ENCODE measurements at places on chromosomes 3 and 15.

GRCh38 chr3:125220183-125220582, 7.6 kb upstream of the SLC12A8 start:
- ATAC-seq = no peak

- no peak for ATAC-seq
Observed at GRCh38 chr3:41507336-41508062, 308.2 kb downstream of the CTNNB1 start.

GRCh38 chr3:176167272-176167671, 1030.0 kb downstream of the TBL1XR1 start:
- ATAC-seq = no peak

DNA sequence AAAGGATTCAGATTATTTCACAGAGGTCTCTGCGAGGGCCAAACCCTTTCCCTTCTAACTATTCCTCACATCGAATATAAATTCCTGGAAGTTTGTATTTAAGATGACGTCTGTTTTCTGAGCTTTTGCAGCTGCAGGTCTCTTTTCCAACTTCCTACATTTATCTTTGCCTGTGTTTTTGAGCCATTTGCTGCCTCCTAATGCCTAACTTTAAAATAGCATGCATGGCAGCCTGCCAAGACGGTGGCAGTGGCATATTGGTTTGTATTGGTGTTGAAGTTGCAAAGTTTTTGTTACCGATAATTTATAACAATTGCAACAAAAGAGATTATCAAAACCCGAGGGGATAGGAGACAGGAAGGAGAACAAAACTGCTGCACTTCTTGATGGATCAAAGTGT, 187.1 kb upstream of the DNAJC19 start:
- ATAC-seq = 0 out of 3 replicates have a peak, but pooled peaks have one; percentile 42

GRCh38 chr15:70416829-70417228, 319.1 kb upstream of the TLE3 start:
- ATAC-seq = no peak

DNA sequence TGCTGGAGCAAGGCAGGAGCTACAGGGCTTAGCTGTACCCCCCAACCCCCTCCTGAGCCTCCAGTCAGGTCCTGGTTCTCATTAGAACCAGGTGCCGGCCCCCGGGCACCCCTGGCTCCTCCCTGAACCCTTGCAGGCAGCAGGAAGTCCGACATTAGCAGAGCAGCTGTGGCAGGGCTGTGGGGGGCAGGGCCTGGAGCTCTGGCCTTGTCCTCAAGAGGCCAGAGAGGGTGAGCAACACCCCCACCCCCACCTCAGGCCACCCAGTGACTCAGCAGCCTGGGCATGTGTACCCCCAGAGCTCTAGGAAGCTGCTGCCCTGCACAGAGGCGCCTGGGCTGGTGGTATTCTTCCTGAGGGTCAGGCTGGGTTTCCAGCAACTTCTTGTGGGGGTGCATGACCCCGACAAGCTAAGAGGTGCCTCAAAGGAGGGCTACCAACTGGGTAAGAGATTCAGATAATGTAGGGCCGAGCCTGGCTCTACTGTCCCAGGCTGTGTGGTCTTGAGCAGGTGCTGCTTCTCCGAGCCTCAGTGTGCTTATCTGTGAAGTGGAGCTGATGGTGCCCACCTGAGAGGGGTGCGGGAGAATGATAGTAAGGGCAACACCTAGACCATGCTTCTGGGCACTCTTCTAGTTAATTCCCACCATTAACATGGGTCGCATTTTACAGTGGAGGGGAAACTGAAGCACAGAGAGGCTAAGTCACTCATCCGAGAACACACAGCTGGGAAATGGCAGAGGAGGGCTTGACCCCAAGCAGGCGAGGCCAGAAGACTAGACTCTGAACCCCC, 16.0 kb downstream of the H1-8 start:
- ATAC-seq = peak; percentile 58

- ATAC-seq = no peak
Observed at GRCh38 chr15:67831363-67831762, 6.1 kb downstream of the SKOR1 start.

DNA sequence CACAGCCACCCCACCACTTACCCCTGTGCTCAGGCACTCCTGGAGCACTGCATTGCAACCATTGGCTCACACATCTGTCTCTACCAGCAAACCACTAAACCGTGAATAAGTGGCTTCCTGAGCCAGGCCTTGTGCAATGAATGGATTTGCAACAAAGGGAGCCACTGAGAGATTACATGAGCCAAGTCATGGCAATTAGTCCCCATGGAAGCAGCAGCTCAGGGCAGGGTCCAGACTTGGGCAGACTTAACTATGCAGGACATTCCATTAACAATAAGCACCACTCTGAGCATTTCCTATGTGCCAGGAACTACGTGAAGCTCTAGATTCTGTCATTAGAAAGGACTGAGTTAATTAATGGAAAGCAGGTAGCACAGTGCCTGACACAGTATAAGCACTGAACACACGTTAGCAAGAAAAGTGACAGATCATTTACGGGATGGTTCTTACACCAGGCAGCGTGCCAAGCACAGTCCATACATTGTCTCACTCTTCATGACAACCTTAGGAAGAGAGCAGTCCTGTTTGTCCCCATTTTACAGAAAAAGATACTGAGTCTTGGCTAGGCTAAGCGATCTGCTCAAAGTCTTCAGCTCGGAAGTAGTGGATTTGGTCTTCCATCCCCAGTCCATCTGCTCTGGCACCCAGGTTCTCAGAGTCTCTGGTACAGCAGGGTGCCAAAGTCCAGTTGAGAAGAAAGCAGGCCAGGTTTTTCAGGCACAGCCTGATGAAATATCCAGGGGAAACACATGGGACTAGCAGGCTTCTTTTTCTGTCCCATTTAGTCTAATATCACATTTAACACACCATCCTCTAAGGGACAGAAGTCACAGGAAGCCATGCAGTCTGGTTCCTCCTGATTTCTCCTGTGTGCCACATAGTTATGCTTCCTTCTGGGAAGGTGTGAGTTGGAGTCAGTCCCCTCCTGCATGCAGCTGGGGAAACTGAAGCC, 44.1 kb downstream of the LIPC start:
- no peak for ATAC-seq

DNA sequence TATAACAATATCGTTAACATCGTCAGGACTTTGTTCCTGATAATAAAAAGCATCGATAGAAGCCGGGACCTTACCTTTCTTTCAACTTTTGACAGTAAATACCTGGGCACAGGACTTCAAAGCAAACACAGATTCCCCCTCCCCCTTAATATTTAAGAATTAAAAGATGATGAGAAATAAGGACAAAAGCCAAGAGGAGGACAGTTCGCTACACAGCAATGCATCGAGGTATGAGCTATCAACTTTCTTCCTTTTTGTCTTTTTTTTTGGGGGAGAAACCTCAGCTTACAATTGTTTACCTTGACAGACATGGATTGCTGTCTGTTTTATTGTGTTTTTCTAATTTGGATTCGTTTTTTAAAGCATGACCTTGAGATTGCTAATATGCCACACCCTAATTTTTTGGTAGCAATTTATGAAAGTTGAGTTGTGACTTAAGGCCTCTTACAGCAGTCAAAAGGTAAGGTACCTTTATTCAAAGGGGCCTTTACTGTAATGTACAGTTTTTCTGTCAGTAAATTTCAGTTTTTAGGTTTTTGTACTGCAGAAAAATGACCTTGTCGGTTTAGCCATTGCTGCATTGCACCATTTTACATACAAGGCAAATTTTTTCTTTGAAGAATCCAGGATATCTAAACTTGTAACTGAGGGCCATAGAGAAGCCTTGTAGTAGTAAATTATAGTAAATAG, 1.1 kb downstream of the CHD2 start:
- no peak for ATAC-seq

DNA sequence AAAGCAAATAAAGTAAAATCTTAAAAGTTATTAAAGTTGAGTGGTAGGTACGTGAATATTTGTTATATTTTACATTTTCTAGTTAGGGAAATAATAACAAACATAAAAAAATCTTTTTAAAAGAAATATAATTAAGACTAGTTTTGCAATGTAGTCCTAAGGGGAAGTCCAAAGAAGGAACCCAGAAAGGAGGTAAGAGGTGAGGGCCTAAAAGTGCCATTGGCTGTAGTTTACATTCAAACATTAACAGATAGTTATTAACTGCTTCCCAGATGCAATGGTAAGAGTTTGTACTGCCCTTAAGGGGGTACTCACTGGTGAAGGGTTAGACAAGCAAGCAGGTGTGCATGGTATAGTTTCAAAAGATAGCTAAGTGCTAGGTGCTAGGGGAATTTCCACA, 79.2 kb downstream of the B3GALNT1 start:
- ATAC-seq = no peak

DNA sequence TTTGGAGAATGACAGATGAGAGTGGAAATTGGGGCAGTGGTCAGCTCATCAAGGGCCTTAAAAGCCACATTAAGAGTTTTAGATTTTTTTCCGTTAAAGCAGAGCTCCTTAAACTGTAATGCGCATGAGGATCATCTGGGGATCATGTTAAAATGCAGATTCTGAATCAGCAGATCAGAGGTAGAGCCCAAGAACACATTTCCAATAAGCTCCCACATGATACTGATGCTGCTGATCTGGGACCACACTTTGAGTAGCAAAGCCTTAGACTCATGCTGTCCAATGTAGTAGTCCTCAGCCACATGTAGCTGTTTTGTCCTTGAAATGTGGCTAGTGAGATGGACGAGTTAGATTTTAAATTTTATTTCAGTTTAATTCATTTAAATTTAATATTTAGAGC, 26.3 kb upstream of the POMGNT2 start:
- no peak for ATAC-seq

DNA sequence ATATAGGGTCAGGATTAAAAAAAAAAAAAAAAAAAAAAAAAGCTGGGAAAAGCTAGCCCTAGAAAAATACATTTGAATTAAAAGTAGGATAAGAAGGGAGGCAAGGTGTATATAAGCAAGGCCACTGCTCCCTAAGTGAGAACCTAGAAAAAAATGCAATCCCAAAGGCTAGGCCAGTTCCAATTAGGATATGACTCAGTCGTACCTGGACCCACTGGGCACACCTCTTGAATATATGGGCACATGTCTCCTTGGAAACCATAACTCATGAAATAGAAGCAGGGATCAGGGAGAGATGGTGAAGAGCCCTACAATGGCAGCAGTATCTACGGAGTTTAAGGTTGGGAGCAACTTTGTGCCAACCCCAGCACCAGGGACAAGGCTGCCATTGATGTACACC, 314.1 kb upstream of the IL12A start:
- ATAC-seq = no peak

DNA sequence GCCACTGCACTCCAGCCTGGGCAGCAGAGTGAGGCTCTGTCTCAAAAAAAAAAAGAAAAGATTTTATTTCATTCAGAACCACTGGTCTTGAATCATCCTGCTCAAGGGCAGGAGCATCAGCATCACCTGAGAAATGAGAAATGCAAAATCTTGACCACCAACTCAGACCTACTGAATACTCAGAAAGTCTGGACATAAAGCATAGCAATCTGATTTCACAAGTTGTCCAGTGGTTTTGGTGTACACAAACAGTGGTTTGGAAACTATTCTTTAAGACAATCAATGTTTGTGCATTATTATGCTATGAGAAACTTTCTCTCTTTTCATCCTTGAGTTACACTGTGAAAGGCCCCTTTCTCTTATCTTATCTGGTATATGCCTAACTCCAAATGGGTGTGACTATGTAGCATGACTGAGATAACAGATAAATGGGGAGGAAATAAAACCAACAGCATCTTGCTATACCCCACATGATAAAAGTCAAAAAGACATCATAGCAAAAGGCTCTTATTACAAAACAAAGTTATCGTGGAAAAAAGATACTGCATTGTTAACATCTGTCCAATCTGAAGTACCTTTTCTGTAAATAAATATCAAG, 174.2 kb upstream of the STT3B start:
- no peak for ATAC-seq

GRCh38 chr15:60584355-60584998, 105.5 kb upstream of the ICE2 start:
- no peak for ATAC-seq

GRCh38 chr3:13825311-13825579, 54.6 kb downstream of the WNT7A start:
- no peak for ATAC-seq

- no peak for ATAC-seq
Observed at GRCh38 chr15:77527164-77527778, 105.4 kb downstream of the LINGO1 start.

- peak; percentile 98 for ATAC-seq
Observed at GRCh38 chr15:98727115-98728040, 79.0 kb downstream of the IGF1R start.

DNA sequence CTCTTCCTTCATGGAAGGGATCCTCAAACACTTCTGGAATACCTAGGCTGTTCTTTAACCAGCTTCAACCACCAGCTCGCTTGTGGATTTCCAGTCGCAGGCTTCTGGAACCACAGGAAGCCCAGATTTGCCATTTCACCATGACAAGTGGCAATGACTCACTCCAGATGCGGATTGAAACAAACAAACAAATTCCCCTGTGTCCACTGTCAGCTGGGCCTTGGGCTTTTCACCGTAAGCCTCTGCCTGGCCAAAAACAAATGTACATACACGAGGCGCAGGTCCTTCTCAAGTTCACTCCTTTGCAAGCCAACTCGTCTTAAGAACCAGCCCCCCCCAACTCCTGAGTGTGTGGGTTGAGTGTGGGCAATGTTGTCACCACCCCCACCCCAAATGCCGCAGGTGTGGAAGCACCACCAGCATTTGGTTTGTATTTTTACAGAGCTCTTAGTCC, 8.8 kb downstream of the BCL6 start:
- no peak for ATAC-seq

DNA sequence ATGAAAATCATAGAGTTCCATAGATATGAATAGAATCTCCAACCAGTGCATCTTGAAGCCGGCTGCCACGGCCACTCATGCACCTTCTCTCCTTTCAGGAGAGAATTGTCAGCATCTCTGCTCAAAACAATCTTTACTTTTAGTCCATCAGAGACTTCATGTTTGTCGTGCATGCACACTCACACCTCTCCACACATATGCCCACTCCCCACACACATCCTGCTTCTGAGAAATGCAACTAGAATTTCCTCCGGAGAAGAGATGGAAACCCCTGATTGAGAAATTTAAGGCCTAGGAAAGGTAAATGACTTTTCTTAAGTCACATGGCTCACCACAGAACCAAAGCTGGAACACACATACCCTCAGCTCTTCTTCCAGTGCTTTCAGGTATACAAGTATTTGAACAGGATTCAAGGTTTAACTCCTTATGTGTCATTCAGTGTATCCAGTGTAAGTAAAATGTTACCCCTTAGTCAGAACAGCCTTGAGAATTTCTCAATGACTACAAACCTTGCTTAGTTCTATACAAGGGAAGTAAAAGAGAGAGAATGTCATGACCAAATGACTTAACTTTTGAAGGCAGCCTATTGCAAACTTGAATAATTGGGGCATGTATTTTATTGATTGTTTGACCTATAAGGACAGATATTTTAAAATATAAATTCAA, 69.1 kb upstream of the TSEN2 start:
- no peak for ATAC-seq

GRCh38 chr3:112132975-112133448, at the start of gene GCSAM:
Gene GCSAM, minus strand, starts transcription at chr3:112133248. Its CDS starts 128 bp downstream, at chr3:112133120.
- ATAC-seq = no peak

GRCh38 chr3:109994853-109995252, 657.5 kb upstream of the DPPA4 start:
- ATAC-seq = no peak

GRCh38 chr15:28133281-28133680, 34.2 kb upstream of the OCA2 start:
- peak; percentile 44 for ATAC-seq

GRCh38 chr15:58588096-58588495, 156.3 kb downstream of the LIPC start:
- ATAC-seq = no peak

- ATAC-seq = no peak
Observed at GRCh38 chr3:149468504-149469212, 5.8 kb upstream of the TM4SF4 start.

GRCh38 chr3:58094657-58095056, 86.4 kb downstream of the FLNB start:
- ATAC-seq = no peak

All from SK-N-SH treated with all-trans-retinoic acid at 6 μM for 48 hours (cell line).